ENCODE measurements at places on chromosomes 7 and 10.

GRCh38 chr7:115135769-115136410 is 214.0 kb downstream of the MDFIC start:
- no peak for DNase-seq

- DNase-seq = no peak
These were observed 51.6 kb downstream of the SMKR1 start for GRCh38 chr7:129553899-129554461.

- DNase-seq = no peak
These were observed 74.6 kb upstream of the GDF10 start for GRCh38 chr10:47225219-47225927.

- no peak for DNase-seq
These were observed 141.6 kb downstream of the TSPAN12 start for GRCh38 chr7:120716307-120716706.

All from NCI-H226 (cell line).